ENCODE measurements at places on chromosomes 4 and X.

- DNase-seq: peak; percentile 37
These were observed 128.6 kb downstream of the SHROOM3 start for GRCh38 chr4:76563454-76564122.

- no peak for DNase-seq
These were observed 42.0 kb downstream of the ANXA5 start for GRCh38 chr4:121654738-121655137.

GRCh38 chrX:30570505-30570904 is 7.1 kb downstream of the TASL start:
- DNase-seq: no peak

- no peak for DNase-seq
These were observed 16.2 kb downstream of the ARHGEF38 start for GRCh38 chr4:105568584-105568983.

DNA sequence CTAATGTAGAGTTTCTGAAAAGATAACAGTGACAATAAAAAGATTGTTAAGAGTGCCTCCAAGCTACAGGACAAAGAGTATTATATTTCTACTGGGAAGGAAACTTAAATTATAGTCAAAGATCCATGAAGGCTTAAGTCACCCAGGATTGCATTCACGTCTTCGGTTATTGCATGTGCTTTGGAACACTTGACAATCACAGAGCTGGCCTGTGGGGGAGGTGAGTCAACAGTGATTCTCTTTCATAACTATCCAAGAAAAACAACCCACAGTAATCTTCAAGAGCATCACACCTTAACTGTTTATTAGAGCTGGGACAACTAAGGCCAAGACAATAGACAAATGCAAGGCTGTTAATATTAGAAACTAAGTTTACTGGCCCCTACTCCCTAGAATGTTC is 40.3 kb downstream of the PDGFC start:
- no peak for DNase-seq

DNA sequence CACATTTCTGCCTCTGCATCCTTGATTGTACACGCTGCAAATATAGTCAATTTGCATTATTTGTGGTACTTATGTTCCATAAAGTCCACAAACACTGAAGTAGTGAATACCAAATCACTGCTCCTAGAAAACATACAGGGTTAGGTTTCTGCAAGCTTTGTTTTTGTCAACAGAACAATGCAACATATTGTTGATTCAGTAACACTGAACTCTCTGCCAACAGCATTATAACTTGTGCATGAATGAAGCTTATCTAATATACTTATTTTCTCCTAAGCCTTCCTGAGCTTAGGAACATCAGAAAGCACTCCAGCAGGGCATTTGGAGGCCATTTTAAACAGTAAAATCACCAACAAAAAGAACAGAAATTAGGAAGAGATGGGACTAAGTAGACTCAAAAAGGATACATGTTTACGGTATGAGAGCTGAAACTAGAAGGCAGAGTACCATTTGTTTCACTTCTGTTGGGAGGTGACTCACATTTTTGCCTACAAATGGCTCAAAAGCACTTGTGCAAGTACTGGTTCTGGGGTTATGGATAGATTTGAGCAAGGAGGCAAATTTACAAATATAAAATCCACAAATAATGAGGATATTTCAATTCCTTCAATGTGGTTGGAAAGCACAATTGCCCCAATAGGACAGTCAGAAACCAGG is 14.1 kb downstream of the COX18 start:
- DNase-seq: no peak

DNA sequence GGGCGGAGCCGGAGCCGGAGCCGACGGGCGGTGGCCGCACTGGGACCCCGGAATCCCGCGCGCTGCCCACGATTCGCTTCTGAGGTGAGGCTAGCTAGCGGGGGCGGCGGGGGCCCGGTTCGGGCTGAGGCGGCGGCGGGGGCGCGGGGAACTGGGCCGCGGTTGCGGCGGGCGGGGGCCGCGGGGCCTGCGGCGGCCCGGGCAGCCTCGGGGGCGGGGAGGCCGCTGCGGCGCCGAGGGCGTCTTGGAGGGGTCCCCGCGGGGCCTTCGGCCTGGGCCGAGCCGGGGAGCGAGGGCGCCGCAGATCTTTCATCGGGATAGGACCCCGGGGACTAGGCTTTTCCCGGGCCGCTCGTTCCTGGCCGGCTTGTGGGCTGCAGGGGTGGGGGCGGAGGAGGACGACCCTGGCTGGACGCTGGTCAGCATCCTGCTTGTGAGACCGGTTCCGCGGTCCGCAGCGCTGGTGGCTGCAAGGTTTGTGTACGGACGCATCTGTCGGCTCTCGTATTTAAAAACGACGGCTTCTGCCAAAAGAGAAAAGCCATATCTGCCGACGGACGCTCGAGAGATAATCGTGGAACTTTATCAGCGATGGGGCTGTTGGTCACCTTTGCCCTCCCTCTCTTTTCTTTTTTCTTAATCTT is 419 bp downstream of the ADD1 start:
- peak; percentile 40 for DNase-seq

GRCh38 chr4:130214268-130214667 is 1118.3 kb downstream of the C4orf33 start:
- DNase-seq: no peak

GRCh38 chr4:164945146-164945545 is 32.3 kb downstream of the TRIM61 start:
- no peak for DNase-seq

GRCh38 chr4:13325744-13326143 is 158.4 kb downstream of the RAB28 start:
- no peak for DNase-seq

- no peak for DNase-seq
These were observed 103.4 kb downstream of the MFAP3L start for GRCh38 chr4:169922632-169923276.

DNA sequence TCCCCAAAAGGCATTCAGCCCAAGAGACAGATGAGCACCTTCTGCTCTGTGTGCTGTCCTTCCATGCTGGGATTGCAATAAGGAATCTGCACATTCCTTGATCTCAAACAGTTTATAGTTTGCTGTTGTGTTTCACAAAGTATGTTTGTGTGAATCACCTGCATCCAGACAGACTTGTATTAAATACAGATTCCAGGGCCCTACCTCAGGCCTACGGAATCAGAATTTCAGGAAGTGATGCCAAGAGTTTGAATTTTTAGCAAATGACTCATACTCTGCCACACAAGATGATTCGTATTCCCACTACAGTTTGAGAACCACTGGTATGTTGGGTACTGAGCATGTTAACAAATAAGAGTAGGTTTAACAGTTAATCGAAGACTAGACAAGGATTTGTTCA is 7.0 kb downstream of the VAMP7 start:
- DNase-seq: no peak

GRCh38 chr4:98939438-98939837 is 10.5 kb upstream of the EIF4E start:
- no peak for DNase-seq

DNA sequence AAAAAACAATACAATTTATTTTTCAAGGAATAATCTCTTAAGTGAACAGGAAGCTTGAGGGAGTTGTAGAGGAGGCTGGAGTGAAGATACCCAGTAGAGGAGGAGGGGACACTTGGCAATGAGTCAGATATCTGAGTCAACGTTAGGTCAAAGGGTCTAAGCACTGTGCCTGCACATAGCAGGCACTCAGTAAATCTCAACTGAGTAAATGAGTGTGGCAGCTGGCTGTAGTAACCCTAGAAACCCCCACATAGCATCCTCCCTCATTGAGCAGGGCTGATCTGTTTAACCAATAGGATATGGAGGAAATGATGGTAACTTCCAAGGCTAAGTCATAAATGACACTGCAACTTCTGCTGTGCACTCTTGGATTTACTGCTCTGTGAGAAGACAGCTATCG is 186.0 kb upstream of the FAM241A start:
- DNase-seq: no peak

- peak; percentile 14 for DNase-seq
These were observed 963 bp upstream of the USO1 start for GRCh38 chr4:75723163-75724065.

- no peak for DNase-seq
These were observed 81.8 kb downstream of the GLUD2 start for GRCh38 chrX:121128925-121129877.

DNA sequence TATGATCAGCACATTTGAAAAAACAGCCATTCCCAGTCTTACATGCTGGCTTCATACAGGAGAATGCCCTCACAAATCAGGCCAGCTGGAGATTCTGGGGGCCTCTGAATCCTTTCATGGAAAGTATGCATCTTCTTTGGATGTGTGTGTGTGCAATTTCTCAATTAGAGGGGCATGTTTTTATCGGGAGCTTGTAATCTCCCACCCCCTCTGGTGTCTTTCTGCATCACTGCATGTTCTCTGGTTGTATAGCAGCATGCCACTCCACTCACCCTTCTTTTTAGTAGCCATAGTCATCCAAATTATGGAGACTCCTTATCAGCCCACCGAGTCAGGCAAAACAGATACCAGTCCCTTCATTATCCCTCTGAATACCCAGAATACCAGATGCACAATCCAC is 282.2 kb upstream of the SLIT2 start:
- no peak for DNase-seq

DNA sequence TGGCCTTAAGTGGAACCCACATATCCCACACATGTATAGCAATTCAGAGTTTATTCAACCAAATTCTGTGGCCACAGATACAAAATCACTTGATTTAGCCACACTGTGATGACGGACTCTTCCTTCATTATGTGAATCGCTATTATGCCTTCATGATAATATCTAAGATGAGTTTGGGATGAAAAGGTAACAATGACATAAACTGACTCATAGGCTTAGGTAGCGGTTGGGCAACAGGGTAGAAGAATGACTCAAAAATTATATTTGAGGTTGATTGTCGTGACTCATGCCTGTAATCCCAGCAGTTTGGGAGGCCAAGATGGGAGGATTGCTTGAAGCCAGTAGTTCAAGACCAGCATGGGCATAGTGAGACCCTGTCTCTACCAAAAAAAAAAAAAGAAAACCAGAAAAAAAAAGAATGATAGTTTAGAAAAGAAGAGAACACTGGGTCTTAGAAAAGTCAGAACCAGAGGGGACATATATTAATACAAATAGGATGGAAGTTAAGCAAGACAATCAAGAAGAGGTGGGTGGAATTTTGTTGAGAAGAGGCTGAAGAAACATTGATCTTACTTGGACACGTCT is 70.4 kb upstream of the USP9X start:
- peak; percentile 24 for DNase-seq

DNA sequence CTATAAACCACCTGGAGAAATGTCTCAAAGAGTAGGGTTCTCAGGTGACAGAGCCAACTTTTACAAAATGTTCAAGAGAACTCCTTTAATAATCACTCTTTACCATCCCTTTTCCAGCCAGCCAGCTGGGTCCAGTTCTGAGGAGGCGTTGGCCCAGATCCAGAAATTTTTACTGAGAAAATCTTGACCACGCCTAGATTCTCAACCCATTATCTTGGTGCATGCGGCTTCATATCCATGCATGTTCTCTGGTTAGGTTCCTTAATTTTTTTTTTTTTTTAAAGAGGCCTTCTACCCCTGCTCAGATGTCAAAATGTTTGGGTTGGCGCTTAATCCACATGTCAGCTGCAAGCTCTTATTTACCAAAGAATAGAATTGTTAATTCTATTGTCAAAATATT is 12.0 kb upstream of the MAP7D2 start:
- DNase-seq: no peak

DNA sequence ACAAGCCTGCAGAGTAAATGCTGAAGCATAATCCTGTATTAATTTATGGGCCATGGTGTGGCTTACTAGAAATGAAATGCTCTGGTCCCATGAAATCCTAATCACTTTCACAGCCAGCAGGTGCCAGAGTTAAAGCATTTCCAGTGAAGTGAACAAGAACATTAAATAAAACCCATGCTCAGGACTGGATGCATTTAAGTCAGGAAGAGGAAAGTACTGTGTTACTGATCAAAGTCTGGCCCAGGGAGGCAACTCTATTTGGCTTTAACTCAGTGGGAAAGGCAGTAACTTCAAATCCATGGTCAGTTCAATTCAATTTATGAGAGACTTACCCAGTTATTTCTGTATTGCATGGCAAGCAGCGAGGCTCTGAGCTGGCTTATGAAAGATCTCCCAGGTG is 29.2 kb downstream of the AGA start:
- no peak for DNase-seq

DNA sequence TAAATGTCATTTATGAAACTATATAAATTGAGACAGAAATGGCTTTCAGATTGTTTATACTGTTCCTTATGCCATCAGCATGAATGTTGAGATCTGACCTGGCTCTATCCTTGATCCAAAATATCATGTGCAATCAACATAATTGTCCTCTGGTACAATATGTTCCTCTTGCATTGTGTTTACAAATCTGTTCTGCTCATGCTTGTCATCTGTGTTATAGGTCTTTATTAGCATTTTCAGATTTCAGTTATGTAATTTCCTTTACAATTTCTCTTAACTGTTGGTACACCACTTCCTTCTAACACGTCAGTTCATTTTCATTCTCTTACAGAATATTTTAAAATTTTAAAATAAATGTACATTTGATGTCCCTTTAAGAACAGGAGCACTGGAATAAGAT is 1.6 kb downstream of the HPGD start:
- DNase-seq: no peak

DNA sequence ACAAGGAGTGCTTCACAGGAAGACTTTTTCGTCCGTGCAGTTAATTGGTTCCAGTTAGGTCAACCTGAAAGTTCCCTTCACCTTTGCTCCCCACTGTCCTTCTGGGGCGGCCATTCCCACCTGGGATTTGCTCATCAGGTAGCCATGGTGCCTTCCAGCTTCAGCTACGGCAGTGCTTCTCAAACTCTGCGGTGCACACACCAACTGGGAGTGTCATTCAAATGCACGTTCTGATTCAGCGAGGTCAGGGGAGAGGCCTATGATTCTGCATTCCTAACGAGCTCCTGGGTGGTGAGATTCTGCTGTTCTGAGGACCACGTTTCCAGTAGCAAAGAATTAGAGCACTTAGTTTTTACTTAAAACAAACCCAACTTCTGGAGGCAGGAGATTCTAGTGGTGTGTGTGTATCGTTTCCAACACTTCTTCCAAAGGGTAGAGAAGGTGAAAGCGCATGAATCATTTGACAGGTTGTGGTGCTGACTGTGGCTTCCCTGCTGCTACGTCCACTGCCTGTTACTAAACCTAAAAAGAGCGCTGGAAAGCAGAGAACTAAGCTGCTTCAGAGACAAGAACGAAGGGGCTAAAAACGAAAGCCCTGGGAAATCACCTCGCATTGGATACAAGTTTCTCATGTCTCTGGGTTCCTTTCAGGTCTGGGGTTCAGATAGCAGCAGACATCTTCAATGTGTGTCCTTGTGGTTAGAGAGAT is 4.7 kb upstream of the HELT start:
- DNase-seq: no peak

- DNase-seq: no peak
These were observed 340.7 kb downstream of the RAB28 start for GRCh38 chr4:13143222-13144070.
